NCI-H1694 (cell line): ENCODE measurements at places on chromosomes 6 and 20.

GRCh38 chr6:6622501-6622900, 34.0 kb downstream of the LY86 start:
- DNase-seq = peak; percentile 92

DNA sequence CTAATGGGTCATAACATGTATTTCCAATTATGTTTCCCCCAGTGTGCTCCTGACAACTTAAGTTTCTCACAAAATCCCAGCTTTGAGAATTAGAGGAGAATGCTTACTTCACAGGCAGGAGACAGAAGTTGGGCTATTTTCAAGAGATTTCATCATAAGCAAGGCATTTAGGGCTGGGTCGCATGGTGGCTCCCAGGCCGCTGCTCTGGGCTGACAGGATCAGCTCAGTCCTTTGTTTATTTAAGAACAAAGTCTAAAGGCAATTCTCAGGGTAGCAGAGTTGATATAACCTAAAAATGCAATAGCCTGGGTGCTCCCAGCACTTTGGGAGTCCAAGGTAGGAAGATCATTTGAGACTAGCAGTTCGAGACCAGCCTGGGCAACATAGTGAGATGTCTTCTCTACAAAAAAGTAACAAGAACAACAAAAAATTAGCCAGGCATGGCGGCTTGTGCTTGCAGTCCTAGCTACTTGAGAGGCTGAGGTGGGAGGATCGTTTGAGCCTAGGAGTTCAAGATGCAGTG, 10.9 kb downstream of the FOXQ1 start:
- DNase-seq = no peak

DNA sequence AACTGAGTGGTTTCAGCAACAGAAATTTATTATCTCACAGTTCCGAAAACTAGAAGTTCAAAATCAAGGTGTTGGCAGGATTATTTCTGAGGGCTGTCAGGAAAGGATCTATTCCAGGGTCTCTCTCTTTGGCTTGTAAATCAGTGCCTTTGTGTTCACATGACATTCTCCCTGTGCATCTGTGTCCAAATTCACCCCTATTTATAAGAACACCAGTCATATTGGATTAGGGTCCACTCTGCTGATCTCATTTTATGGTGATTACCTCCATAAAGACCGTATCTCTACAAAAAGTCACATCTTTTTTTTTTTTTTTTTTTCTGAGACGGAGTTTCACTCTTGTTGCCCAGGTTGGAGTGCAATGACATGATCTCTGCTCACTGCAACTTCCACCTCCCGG, 68.6 kb upstream of the MARCKS start:
- no peak for DNase-seq

DNA sequence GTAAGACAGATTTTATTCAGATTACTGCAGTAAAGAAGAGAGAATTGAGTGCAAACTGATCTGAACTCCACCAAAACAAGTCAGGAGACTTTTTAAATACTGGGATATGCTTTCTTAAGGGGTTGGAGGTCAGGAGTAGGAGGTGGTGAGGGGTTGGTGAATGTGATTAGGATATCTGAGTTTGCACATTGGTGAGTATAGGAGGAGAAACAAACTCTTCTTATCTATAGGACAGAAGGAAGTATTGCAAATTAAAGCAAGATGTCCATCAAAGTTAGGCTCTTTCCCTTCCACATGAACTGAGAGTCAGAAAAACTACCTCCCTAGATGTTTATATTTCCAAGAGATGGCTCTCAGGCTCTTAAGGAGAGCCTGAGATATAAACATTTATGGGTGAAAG, 114.6 kb upstream of the HTR1E start:
- DNase-seq = no peak

GRCh38 chr6:52557389-52558265, 19.2 kb downstream of the TRAM2 start:
- DNase-seq = no peak

- no peak for DNase-seq
These were observed 59.5 kb downstream of the LYRM4 start for GRCh38 chr6:5201271-5201670.

DNA sequence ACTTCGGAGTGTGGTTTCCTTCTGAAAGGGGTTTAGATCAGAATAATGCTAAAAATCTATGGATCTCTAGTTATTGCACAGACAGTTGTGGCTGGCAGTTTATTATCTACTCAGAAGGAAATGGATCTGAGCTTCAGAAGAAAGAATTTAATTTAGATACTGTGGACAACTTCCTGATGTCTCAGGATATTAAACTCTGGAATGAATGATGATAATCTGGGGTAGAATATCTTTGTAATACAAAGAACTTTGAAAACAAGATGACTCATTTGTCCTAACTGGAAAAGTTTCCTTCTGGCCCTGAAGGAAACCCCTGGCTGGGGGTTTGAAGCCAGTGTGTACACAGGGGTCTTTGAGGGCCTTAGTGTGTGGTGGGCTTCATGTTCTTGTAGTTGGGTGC, 78.0 kb downstream of the EDN3 start:
- DNase-seq = no peak

- DNase-seq = no peak
These were observed 56.6 kb upstream of the SMOC2 start for GRCh38 chr6:168384045-168385036.

GRCh38 chr20:1815502-1816085, 79.6 kb upstream of the SIRPA start:
- DNase-seq = no peak

- DNase-seq = no peak
These were observed 89.6 kb upstream of the TOX2 start for GRCh38 chr20:43825051-43825402.

DNA sequence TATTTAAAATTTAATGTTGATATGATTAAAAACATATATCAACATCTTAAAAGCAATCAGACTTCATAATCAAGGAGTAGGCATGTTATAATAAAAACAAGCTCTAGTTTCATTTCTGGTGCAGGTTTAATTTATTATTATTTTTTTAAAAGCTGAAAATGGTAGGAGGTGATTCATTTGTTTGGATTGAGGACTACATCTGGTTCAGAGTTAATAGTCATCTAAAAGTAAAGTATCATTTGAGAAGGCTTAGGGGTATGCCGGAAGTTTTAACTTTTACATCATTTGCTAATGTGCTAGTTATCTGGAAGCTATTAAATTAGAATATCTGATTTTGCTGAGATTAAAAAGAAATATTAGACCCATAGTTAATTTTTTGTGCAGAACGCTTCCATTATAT, 169.5 kb upstream of the LAMA2 start:
- no peak for DNase-seq

GRCh38 chr20:63071541-63072181, 64.9 kb upstream of the BHLHE23 start:
- DNase-seq = peak; percentile 26

GRCh38 chr6:42783876-42784642, 2.2 kb downstream of the BICRAL start:
- peak; percentile 8 for DNase-seq

- DNase-seq = no peak
These were observed 97.4 kb downstream of the THBS2 start for GRCh38 chr6:169156108-169156792.

GRCh38 chr20:50272030-50272723, 81.5 kb downstream of the CEBPB start:
- no peak for DNase-seq

GRCh38 chr6:91462241-91462640, 875.4 kb upstream of the MAP3K7 start:
- DNase-seq = no peak

- no peak for DNase-seq
These were observed 108.5 kb downstream of the TSHZ2 start for GRCh38 chr20:53080687-53080962.

GRCh38 chr6:151289399-151290007, 49.7 kb downstream of the AKAP12 start:
- no peak for DNase-seq

DNA sequence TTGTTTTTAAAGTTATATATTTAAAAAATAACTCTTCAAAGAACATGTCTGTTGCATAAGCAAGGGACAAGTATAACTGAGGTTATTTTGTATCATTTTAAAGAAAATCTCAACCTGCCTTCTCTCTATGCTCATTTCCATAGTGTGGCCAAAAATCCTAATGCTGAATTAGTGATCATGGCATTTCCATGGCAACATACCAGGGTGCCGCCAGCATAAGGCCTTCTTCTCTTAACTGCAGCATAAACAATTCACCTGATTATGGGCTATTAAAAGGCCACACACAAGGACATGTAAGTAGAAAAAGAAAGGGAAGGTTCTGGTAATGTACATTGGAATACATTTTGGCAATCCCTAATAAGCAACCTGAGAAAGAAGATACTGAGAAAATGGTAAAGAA, 95.1 kb upstream of the RNF217 start:
- DNase-seq = no peak

- DNase-seq = no peak
These were observed 306.4 kb downstream of the CD83 start for GRCh38 chr6:14423955-14424354.

DNA sequence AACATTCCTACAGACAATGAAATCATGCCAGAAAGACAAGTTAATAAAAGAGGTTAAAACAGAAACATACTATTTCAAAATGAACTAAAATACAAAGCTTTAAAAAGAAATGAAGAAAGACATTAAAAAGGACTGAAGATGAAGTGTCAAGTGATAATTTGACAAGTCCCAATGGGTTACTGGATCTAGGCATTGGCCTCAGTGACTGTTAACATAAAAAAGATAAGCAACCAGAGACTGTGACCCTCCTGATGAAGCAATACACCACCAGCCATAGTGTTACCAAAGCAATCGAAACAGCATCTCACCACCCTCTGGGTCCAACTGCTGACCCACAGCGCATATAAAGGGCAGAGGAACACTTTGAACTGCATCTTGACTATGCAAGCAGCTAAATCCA, 130.3 kb downstream of the FIG4 start:
- no peak for DNase-seq

GRCh38 chr6:44575644-44576043, 188.1 kb downstream of the CDC5L start:
- no peak for DNase-seq

DNA sequence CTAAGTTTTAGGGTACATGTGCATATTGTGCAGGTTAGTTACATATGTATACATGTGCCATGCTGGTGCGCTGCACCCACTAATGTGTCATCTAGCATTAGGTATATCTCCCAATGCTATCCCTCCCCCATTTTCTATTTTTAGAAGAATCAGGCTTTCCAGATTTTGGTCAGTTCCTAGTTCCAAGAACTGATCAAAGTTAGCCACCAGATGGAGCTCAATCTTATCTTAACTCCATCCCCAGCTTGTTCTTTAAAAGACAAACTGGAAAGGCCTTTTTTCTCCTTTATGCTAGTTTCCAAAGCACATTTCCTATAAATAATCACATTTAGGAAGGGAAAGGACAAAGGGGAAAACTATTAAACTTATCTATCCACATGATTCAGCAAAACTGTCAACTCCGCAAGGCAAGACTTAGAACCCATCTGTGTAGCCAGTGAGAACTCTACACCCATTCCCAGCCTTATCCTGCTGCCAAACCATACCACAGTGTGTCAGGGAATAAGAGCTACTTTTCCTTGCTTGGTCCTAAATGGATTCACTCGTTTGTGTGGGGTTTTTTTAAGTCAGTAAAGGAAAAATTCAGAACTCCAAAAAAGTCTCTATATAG, 22.8 kb upstream of the KHDC1 start:
- DNase-seq = peak; percentile 31

DNA sequence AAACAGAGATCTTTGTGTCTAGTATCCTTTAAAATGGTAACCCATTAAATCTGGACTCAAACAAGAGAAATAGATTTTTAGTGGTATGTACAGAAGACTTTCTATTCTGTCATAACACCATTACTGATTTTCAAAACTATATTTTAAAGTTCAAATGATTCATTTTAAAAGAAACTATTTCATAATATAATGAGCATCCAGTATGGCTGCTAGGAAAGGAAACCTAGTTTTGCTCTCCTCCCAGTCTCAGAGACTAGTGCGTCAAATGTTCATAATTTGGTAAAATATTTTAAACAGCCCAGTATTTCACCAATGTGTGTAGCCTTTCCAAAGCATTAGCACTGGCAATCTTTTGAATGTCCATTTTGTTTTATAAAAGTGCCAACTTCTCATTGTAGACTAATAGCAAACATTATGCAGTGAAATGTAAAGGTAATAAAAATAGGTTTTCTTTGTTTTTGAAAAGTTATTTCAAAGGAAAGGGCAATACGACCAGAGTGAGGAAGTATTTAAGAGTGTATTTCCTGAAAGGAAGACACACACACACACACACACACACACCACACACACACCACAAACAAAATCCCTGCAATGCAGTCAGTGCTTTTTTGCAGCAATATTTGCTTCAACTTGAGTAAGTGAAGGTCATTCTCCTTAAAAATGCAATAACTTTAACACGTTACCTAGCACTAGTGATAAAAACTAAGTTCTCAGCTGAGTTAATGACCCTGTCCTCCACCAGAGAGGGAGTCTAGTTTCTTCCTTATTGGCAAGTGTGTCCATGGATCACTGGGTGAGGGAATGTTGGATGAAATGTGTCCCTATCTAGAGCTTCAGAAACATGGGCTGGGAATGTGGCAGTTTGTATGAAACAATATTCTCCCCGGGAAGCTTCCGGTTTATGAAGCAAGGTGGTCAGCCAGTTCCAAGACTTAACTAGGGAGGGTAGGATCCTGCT, 4.6 kb downstream of the PPP1R3G start:
- DNase-seq = no peak

DNA sequence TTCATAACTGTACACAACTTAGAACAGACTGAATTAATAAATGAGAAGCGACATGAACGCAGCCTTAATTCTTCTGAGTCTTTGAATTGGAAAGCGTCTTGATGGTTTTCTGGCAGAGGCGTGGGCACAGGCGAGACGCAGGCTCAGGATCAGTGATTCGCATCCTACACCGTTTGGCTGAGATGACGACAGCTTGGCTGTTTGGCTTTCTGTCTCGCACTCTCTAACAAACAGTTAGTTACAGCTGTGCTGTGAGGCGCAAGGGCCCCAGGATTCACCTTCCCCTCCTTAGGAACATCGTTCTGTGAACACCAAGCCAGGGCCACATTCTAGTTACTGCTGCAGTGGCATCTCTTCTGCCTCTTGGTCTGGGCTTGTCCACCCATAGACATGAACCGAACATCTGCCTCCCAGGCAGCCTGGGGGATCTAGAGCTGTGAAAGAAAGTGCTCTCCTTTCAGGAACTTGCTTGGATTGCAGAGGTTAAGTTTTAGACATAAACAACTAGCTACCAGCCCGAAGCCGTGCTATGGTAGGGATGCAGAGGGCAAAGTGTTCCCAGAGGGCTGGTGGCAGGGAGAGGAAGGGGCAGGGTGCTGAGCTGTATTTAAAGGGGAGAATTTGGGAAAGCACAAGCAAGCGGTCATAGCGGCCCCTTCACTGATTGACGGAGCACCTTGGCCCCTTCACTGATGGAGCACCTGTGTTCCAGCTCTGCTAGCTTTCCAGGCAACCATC, 49.6 kb downstream of the TCP11 start:
- no peak for DNase-seq
